ENCODE measurements at places on chromosomes 11 and 22. TPM values are rescaled to one million over a fixed set of nuclear protein-coding genes. Genes with fewer than 3 reads are reported as not detected.

DNA sequence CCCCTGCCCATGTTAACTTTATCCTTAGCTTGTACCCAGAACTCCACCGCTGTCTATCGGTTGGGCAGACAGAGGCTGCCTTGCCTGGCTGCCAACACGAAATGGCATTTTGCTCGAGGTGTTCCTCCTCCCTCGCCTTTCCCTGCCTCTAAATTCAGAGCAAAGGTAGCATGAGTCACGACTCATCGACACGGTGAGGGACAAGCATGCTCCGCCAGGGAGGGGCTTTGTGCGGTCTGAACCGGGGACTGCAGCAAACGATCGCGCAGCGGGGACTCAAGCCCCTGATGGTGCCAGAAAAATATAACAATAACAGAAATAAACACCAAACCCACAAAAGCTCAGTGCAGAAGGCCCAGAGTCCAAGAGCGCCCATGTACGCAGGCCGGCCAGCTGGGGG lies 52.3 kb downstream of the RTL6 start:
- no peak for DNase-seq

- DNase-seq: no peak
These were observed 3.4 kb downstream of the GRK2 start for GRCh38 chr11:67269401-67270255.

- DNase-seq: no peak
These were observed 78.7 kb upstream of the CCND1 start for GRCh38 chr11:69562302-69562701.

- no peak for DNase-seq
These were observed 14.6 kb downstream of the SPECC1L start for GRCh38 chr22:24285245-24285644.

The OR52E8 gene
- not detected for polyA plus RNA-seq

The TRPM5 gene
- 2.9 TPM for polyA plus RNA-seq

DNA sequence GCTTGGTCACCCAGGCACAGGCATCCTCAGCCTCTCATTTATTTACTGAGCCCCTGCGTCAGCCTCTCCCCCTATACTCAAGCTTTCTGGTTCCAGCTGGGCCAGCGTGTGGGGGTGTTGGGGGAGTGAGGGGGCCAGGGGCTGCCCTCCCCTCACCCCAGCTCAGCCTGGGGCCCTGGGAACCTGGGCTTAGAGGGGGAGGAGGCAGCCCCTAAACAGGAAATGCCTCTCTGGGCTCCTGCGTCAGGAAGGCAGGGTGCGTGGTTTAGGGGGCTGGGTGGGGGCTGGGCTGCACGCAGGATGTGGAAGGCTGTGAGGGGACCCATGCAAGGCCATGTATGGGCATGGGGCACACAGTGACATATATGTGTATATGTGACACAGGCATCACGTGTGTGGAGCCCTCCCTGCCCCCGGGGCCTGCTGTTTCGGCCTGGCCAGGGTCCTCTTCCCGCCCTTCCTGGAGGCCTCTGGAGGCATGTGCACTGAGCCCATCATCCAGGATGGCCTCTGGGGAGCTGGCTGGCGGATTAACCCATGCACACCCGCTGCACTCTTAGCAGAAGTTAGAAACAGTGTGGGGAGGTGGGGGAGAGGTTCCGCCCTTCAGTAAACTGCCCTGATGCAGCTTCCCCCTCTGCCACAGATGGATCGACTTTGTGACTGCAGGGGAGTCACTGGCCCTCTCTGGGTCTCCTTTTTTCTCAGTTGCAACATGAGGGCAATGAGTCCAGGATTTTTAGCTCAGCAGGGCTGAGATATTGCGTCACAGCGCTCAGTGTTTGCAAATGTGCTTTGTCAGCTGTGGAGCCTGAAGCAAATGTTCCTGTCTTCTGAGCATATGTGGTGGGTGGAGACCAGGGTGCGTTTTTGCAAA lies 1.1 kb upstream of the CD248 start:
- DNase-seq: no peak

DNA sequence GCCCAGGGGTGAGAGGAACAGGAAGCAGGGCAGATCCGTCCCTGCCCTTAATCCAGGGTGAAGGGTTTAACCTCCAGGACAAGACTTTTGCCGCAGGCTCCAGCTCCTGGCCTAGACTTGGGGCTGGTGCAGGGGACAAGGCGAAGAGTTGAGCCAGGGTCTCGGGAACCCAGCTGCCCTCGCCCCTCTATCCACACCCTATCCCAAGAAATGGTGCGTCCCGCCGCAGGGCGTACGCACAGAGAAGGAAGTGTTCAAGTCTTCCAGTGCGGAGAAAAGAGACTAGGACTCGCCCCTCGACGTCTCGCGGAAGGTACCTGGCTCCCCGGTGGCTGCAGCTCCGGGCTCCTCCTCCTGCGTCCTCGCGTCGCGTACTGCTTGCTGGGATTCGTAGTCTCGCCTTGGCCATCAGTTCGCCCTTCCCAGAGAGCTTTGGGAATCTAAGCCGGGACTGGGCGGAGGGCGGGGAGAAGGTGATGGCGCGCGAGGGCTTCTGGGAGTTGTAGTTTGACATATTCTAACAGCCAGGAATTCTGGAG lies at the start of gene ZMAT5:
ZMAT5 (minus strand) TSS at position 376 of the 539 bp plus-strand sequence. CDS start 18,463 bp downstream, outside the sequence.
- peak; percentile 96 for DNase-seq

Measured in left kidney (tissue), 8 donors.